ENCODE measurements at places on chromosomes 6 and 20. TPM values are rescaled to one million over a fixed set of nuclear protein-coding genes. Genes with fewer than 3 reads are reported as not detected.

MAD2L1BP gene
- 27.6 TPM for total RNA-seq

TFAP2D gene
- total RNA-seq, result not detected

SERAC1 gene
- 5.1 TPM for total RNA-seq

PRSS16 gene
- 0.49 TPM for total RNA-seq

NTSR1 gene
- total RNA-seq, result not detected

PTPRK gene
- total RNA-seq, result 18.4 TPM

SIRPB1 gene
- total RNA-seq, result 0.27 TPM

TMX4 gene
- total RNA-seq, result 121 TPM

DEFB129 gene
- total RNA-seq, result not detected

SERPINB1 gene
- 23.4 TPM for total RNA-seq

NKX2-2 gene
- total RNA-seq, result not detected

TINAG gene
- 0.41 TPM for total RNA-seq

HCRTR2 gene
- not detected for total RNA-seq

TRIM40 gene
- not detected for total RNA-seq

XKR7 gene
- total RNA-seq, result not detected

JAG1 gene
- 20.5 TPM for total RNA-seq

PLAGL1 gene
- 10.5 TPM for total RNA-seq

TRAPPC3L gene
- not detected for total RNA-seq

HLA-DRA gene
- total RNA-seq, result 87.3 TPM

RNF182 gene
- total RNA-seq, result not detected

FAM162B gene
- 3.5 TPM for total RNA-seq

CALHM5 gene
- total RNA-seq, result 2.1 TPM

LRRC1 gene
- total RNA-seq, result 2.7 TPM

COL11A2 gene
- 1.3 TPM for total RNA-seq

MCCD1 gene
- not detected for total RNA-seq

DOK5 gene
- total RNA-seq, result 14.3 TPM

DACT2 gene
- total RNA-seq, result 2.3 TPM

PAK5 gene
- not detected for total RNA-seq

AAR2 gene
- 13.3 TPM for total RNA-seq
